ENCODE measurements at places on chromosomes 4 and X.

DNA sequence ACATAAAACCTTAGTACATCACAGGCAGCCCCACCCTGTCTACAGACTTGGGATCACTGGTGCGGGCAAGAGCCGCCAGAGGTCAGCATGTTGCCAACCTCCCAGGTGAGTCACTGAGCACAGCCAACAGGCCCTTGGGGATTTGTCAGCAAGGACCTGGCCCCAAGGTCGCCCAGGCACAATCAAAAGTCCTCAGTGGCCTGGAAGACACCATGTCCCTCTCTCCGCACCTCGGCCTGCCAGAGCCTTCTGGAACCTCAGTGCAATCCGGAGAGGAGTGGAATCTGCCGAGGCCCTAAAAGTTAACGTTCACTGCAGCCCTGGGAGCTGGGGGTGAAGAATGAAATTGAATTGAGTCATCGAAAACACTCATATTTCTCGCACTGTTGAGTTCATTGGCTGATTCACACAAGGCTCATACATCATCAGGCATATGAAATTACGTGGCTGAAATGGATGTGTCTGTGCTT lies 74.3 kb downstream of the WFS1 start:
- peak; percentile 62 for DNase-seq

DNA sequence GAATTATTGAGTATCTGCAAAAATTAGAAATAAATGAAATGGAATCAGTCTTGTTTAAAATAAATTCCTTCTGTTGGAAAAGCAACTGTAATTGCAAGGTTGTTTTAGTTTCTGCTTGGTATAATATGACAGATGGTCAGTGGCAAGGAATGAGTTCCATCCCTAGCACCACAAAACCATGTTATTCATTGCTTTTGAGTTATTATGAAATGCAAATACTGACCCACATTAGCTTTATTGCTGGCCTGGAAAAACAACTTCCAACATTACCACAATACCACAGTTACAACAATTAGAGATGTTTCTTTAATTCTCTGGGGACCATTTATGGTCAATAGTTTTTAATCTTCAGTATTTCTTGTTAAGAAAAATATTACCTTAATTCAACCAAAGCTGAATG lies 194.4 kb downstream of the TMA16 start:
- DNase-seq = no peak

DNA sequence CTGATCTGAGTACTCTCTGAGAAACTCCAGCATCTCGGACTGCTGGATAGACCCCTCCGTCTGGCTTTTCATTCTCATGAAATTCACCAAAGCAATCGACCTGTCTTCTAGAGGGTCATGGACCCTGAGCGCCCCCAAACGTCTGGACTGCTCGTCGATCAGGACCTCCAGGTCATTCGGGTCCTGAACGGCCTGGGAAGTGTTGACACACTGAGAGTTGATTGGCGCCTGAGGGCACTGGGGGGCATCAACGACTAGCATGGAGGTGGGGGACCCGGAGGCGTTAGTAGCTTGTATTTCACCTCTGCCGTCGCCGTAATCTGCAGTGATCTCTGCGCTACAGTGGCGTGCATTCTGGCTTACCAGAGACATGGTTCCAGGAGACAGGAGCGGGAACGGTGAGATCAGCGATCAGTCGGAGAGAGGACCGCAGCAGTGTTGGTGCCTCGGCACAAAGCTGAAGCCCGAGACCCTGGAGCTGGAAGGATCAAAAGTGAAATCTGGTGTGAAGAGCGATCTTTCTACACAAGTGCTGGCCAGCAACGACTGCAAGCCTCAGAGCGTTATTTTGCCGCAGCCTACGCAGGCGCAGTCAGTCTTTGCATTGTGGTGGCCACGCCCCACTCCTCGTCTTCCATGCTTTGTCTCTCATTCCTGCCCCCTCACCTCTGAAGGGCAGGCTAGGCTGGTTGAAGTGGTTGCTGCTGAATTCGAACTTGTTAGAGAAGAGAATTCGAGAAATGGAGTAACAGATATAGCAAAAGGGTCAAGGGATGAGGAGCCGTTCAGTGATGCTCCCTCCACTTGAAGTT lies at the start of gene MAGEE2:
MAGEE2 (minus strand) TSS at position 575 of the 812 bp plus-strand sequence; CDS start at position 372, 203 bp downstream.
- no peak for DNase-seq

- DNase-seq = peak; percentile 85
Observed at GRCh38 chr4:139301821-139302611, at the start of gene NDUFC1. TSS of gene NDUFC1 (minus strand) at chr4:139302477. CDS start at chr4:139295798, 6,679 bp downstream.

- DNase-seq = no peak
Observed at GRCh38 chr4:57639561-57640382, 529.6 kb upstream of the IGFBP7 start.

GRCh38 chr4:122229857-122230256 lies 77.7 kb downstream of the BLTP1 start:
- no peak for DNase-seq

DNA sequence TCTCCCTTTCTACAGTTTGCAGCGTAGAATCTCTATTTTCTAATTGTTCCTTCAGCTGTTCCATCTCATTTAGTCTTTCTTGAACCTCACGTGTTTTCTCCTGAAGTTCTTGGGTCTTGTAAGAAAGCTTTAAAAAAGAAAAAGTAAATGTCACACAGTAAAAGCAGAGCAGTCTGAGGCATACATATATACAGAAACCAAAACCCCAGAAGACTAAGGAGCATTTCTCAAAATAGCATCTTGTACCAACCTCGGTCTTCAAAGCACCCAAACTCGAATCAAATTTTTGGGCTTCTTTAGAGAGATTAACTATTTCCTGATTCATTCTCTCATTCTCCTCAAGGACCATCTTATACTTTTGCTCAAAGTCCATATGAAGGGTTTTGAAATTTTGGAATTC lies 39.4 kb downstream of the CENPE start:
- no peak for DNase-seq

DNA sequence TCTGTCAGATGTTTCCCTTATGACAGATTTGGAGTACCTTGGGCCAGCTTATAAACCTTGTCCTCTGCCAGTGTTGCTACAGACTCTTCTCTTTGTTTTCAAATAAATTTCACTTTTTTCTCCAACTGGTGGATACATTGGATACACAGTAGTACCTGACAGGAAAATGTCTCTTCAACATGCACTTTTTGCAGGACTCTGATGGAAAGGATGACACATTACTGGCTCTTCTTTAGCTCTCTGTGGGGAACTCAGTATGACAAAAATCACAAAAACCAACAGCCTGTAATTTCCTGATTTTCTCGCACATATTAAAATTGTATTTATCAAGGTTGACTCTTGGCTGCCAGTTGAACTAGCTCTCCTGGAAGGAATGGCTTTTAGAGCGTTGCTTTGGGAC lies 61.3 kb upstream of the GIMD1 start:
- no peak for DNase-seq

- no peak for DNase-seq
Observed at GRCh38 chr4:52512291-52512690, 146.8 kb downstream of the USP46 start.

DNA sequence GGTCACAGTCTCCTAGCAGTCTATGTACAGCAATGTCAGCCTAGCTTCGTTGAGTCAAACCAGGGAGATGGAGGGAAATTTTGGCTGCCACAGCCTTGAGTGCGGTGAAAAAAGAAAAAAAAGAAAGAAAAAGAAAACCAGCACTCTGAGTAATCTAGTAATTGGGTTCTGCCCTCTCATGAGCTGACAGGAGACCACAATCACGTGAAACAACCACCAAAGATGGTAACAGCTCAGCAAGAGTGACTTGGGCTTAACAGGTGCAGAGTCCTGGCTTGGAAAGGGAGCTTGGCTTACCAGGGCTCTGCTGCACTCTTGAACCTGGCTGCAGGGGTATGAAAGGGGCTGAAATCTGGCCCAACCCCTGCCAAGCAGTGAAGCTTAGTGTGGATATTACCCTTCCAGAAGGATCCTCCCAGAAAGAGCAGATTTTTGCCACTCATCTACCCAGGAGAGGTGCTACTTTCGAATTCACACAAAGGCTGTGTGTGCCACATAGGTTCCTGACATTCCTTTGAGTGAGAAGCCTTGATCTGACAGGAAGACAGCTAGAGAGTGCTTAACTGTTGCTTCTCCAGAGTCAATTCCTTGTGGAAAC lies 350.3 kb downstream of the PTTG2 start:
- DNase-seq = no peak

GRCh38 chrX:47143894-47144625 lies 442 bp downstream of the NDUFB11 start:
- DNase-seq = peak; percentile 74

Measured in Karpas-422 (cell line).